ENCODE measurements at places on chromosomes 1 and 21.

DNA sequence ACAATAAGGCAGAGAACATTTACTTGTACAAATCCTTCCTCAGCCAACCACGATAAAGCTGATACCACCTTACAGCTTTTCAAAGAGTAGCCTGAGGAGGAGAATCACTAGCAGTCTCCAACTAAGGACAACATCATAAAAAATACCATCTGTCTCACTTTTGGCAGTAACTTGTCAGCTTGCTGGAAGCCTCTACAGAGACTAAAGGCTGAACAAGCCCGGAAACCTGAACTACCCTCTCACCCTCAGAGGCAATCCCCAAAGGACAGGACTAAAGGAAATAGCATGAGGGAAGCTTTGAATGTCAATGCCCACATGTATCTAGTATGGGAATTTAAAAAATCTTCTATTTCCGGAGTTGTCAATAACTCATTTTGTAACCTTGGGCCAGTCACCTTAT lies 10.6 kb downstream of the SRSF4 start:
- peak; percentile 53 for DNase-seq

GRCh38 chr21:39010629-39011404 lies 172.4 kb downstream of the PSMG1 start:
- DNase-seq = no peak

DNA sequence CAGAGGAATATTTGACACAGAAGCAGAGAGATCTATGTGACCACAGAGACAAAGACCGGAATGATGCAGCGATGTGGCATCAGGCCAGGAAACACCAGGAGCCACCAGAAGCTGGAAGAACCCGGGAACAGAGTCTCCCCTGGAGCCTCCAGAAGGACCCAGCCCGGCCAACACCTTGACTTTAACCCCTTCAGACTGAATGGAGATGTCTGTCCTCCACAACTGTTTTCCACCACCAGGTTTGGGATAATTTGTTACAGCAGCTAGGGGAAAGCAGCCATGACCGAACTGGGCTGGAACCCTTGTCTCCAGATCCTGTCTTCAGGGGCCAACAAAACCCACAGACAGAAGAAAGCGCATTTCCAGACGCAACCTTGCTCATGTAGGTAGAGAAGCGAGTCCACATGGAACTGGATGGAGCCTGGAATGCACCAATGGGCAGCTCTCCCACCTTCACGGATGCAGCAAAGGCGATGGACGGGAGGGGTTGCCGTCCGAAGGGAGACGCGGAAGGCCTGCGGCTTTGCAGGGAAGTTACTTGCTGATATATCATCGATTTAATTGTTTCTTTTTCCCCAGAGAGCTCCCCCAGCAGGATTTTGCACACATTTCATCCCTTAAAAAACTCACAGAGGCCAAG lies 396.6 kb downstream of the NPHP4 start:
- DNase-seq = no peak

GRCh38 chr21:43332861-43333297 lies 94.1 kb downstream of the SIK1 start:
- peak; percentile 19 for DNase-seq

GRCh38 chr1:9466780-9467758 lies 72.2 kb upstream of the SLC25A33 start:
- DNase-seq = no peak

DNA sequence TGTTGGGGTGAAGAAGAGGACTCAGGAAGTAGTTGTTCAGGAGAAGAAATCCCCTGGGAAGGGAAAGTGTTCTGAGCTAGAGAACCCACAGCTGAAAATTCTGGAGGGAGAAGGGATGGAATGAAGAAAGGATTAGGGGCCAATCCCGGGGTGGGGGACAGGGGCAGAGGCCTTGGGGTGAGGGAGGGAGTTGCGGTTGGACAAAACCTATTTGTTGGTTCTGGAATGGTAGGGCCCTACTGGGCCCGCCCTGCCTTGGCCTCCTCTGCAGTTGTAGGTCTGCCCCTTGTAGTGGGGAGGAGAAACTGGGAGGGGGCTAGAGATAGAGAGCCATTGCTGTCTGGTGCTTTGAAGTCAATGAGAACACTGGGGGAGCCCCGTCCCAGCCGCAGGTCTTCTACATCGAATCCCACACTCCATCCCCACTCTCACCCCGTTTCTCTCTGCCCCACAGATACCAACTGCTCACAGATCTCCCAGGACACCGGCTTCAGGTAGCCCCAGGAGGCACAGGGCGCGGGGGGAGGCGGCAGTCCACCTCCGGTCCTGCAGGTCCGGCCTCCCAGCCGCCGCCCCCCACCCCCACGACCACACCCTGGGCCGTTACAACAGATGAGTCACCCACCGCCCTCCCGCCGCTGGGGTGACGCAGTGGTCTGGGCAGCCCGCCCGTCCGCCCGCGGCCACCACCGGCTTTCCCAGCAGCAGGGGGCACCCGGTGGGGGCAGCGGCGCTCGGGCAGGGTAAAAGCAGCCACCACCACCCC lies 1.1 kb downstream of the TAGLN2 start:
- DNase-seq = peak; percentile 96

- no peak for DNase-seq
Observed at GRCh38 chr1:28663871-28664470, 4.6 kb upstream of the GMEB1 start.

DNA sequence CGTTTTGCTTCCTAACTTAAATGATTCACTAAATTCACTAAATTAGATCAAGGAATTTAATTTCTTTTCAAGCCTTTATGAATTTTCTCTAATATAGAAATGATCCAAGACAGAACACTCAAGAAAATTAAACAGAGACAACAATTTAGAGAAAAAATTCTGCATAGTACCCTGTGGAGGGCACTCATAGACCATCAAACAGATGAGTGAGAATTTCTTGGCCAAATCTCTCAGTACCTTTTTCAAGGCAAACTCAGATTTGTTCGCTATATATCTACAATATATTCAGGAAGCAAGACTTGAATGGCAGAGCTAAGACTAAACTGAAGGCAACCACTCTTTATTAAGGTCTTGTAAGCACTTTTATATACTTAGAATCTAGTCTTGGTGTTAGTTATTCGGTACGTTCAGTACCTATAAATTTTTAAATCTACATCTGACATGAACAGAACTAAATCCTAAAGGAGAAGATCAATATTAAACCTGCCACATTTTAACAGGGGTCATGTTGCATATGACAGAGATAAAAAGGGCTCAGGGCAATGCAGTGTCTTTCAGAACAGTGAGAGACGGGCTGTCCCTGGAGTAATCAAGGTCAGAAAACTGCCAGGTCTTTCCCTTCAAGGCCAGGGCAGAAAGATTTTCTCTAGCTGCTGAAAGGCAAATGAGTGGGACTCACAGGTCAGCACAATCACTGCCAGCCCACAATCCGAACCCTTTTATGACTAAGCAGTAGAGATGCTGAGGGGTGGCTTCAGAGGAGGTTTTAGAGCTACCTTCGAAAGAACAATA lies 118.8 kb upstream of the TMPRSS15 start:
- no peak for DNase-seq

DNA sequence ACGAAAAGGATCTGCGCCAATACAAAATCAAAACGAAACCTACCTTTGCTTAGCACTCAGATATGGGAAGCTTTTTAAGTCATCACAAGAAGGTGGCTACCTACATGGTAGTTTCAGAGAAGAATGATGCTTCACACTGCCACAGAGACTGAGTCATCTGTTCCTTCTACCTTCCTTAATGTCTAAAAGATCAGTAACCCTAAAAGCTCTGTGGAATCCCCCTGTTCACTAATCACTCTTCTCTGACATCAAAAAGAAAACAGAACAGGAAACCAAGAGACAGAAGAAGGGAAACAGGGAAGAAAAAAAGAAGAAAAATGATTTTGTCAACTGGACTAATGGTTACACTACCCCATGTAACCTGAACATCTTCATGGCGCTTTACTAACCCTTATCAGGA lies 177.2 kb downstream of the SMYD3 start:
- no peak for DNase-seq

GRCh38 chr1:179023946-179024650 lies 1.6 kb upstream of the FAM20B start:
- no peak for DNase-seq

DNA sequence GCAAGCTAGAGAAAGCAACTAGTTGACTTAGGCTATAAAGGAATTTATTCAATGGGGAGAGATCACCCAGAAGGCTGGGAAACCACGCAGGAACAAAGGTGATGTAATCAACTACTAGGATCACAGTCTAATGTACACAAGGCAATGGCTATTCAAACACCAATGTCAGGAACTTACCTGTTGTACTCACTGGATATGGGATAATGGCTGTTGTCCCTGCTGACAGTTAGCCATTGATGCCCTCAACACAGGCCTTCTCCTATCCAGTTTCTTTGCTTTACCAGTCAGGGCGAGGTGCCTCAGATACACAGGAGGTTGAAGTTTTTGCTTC lies 32.3 kb downstream of the C21orf91 start:
- DNase-seq = no peak

DNA sequence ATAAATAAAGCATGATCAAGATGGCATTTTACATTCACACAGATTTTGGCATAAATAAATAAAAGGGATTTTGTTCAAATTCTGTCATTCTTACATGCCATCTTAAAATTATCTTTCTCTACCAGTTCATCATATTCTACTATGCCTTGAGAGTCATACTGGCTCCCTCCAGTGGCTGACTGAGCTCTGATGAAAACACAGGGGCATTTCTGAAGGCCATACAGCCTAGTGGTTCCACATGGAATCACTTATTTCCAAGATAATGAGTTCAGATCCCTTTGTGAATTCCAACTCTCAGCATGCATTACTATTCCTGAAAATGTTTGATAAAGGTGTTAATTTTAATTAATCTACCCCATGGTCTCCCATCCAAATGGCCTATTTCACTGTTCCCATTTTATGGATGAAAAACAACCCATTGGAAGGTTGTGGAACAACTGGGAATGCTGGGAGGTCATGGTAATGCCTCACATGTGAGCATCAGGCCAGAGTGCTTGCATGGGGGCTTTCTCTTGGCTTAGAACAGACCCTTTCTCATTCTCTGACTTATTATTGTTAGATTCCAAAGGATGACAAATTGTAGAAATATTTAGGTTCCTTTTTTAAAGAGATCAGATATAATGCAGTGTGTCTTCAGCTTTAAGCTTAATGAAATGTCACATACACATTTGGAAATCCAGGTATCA lies 622.4 kb upstream of the PKN2 start:
- DNase-seq = peak; percentile 80

DNA sequence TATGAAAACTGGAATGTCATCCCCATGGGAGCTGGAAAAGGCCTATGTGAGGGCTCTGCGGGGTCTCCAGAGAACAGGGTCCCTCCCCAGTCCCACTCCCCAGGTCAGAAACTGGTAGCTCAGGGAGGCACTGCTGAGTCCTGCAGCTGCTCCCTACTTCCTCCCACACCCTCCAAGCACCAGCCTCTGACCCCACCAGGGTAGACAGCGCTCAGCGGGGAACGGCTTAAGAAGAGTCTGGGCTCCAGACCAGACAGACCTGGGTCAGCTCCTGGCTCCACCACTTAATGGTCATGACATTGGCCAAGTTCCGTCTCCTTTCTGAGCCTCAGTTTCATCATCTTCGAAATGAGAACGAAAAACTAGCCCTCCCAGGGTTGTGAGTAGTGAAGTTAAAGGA lies 7.2 kb downstream of the LRP8 start:
- DNase-seq = no peak

DNA sequence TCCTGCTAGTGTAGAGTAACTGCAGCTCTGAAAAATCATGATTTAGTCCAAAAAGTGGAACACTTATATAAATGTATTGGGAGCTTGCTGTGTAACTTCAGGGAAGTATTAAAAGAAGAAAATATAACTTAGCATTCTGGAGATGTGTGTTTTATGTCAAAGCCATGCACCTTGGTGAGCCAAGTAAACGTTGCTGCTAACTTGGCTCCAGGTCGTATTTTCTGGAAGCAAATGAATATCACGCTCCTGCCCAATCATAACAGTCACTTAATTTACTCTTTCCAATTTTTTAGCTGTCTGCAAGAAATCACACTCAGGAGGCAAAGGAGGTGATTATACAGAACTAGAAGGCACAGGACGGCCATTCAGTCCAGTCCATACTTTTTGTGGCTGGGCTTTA lies 61.1 kb downstream of the DOP1B start:
- no peak for DNase-seq

- no peak for DNase-seq
Observed at GRCh38 chr1:108678706-108679105, 13.4 kb upstream of the PRPF38B start.

DNA sequence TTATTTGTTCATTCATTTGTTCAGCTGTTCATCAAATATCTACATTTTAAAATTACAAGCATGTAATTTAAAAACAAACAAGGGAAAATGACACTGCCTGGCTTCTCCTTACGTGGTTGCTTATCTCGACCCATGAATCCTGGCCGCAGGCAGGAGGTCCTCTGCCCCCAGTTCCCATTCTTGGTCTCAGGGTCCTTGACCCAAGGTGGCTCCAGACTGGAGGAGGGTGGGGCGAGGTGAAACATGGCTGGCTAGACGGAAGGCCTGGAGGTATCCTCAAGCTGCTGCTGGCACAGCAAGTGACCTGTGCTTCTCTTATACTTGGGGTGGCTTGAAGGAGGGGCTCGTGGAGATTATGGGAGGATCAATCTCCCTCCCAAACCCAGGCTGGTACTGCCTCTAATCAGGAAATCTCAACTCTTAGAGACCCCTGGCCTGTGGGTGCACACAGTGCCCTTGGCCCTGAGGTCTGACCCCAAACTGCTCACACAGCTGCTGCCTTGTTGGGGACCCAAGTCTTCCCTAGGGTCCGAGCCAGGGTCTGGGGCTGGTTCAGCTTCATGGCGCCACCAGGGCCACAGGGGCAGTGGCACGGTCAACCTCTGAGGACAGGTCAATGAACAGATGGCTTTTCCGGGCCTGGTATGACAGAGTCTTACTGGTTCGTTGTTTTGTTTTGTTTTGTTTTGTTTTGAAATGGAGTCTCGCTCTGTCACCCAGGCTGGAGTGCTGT lies 63.7 kb downstream of the SCCPDH start:
- no peak for DNase-seq

- DNase-seq = no peak
Observed at GRCh38 chr1:25361901-25362300, 23.8 kb downstream of the TMEM50A start.

DNA sequence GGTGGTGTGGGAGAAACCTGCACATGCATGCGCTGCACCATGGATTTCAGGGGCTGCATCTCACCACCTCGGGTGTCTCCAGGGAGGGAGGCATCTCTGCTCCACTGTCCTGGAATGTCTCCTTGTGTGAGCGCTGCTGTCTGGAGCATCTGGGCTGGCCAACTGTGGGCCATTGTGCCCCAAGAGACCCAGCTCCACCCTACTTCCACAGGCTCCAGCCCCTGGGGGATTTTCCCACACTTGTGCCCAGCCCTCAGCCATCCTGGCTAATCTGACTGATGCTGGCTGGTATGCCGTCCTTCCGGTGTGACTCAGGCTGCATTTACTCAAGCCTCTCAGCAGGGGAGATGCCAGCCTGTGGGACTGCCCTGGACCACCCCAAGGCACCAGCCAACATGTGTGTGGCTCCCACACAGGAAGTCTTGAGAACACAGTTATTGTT lies 62.0 kb downstream of the TRIM11 start:
- no peak for DNase-seq

DNA sequence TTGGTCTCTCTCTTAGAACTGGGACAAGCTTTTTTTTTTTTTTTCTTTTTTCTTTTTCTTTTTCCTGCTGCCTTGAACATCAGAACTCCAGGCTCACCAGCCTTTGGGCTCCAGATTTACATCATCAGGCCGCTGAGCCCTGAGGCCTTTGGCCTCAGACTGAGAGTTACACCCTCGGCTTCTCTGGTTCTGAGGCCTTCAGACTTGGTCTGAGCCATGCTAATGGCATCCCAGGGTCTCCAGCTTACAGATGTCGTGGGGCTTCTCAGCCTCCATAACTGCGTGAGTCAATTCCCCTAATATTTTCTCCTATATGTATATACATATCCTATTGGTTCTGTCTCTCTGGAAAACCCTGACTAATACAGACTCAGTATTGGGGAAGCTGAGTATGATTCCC lies 36.5 kb upstream of the RC3H1 start:
- DNase-seq = no peak

GRCh38 chr1:63618011-63618410 lies 24.8 kb downstream of the PGM1 start:
- DNase-seq = peak; percentile 38

Measured in cardiac fibroblast (primary cell).